Activated naive CD8-positive, alpha-beta T cell treated with anti-CD3 and anti-CD28 coated beads for 36 hours (primary cell): ENCODE measurements at places on chromosomes 1 and 21.

DNA sequence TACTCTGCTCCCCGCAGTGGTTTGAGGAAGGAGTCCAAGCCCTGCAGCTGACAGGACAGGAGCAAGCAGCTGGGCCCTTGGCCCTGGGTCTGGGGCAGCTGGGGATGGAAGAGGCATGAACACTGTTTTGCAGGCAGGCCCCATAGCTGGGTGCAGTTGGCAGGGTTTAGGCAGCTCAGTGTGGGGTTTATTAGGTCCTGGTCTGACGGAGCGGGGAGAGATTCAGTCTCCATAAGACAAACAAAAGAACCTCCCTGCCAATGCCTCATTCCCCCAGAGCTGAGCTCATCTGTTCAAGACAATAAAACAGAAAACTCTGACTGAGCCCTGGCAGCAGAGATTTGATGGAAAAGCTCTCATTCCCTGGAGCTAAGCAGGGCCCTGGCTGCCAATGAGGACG lies 37.3 kb downstream of the OLFML2B start:
- no peak for DNase-seq

- DNase-seq: no peak
Measured at GRCh38 chr1:178418284-178418955, 78.3 kb downstream of the CLEC20A start.

- no peak for DNase-seq
Measured at GRCh38 chr1:192488058-192488457, 87.5 kb upstream of the RGS1 start.

DNA sequence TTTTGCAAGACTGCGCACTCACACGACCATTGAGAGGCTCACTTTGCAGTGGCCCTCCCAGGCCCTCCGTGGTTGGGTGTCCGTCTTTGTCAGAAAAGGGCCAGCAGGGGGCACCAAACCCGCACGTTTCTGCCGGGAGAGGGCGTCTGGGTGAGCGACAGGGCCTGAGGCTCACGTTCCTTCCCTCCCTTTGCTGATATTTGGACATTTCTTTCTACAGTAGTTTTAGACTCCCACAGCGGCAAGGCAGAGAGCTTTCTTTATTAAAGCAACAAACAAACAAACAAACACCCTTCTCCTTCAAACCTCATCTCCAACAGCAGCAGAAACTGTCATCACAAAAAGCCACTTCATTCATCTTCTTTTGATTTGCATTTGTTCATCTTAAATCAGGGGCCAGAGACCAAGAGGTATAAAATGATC lies 79.2 kb upstream of the WDR26 start:
- DNase-seq: peak; percentile 78

DNA sequence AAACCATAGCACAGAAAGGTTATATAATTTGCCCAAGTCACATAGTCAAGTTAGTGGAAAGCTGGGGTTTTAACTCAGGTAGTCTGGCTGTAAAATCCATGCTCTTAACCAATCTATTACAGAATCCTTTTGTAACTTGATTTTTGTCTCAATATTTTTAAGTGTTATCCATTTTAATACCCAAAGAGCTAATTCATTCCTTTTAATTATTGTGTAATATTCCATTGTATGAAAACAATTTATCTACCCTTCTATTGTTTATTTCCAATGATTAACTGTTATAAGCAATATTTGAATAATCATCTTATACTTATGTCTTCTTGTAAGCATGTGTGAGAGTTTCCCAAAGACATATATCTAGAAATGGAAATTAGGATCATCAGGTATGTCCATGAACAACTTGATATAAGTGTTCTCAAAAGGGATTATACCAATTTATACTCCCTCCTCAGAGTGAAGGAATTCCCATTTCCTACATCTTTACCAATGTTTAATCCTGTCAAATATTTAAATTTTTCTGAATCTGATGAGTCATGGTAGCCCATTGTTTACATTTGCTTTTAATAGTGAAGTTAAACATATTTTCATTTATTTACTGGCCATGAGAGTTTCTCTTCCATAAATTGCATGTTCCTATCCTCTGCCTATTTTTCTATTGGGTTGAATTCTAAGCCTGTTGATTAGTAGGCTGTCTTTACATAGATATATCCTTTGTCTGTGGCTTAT lies 13.9 kb downstream of the TEX50 start:
- DNase-seq: no peak

GRCh38 chr1:110196917-110197765 lies 13.0 kb upstream of the KCNC4 start:
- peak; percentile 55 for DNase-seq

GRCh38 chr21:44891631-44892031 lies 18.1 kb upstream of the PTTG1IP start:
- no peak for DNase-seq

GRCh38 chr1:75991497-75992114 lies 59.4 kb upstream of the ASB17 start:
- peak; percentile 63 for DNase-seq

- DNase-seq: no peak
Measured at GRCh38 chr1:68285046-68285445, 52.7 kb upstream of the WLS start.

DNA sequence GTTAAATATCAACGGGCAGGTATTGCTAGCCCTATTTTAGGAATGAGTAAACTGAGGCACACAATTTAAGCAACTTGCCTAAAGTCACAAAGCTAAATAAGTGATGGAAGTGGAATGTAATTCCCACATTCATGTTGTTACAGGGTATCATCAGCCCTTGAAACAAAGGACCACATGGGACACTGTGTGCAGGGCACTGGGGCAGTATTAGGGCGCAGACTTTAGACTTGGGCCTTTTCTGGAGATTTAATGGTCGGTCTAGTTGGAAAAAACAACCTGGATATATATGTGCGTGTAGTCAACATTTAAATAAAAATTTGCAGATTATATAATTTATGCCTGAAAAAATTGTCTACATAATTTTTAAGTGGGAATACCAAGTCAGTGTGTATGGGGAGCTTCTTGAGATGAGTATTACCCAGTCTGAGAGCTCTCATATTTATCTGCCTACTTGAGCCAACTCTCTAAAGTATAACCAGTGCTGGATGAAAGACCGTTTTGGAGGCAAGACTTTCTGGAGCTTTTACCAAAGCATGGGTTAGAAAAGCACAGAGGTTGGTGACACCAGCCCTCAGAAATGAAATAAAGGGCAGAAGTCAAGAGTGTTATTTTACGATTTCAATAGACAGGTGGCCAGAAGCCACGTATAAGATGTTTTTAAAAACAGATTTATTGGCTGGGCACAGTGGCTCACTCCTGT lies 1.6 kb downstream of the KDM1A start:
- DNase-seq: no peak

DNA sequence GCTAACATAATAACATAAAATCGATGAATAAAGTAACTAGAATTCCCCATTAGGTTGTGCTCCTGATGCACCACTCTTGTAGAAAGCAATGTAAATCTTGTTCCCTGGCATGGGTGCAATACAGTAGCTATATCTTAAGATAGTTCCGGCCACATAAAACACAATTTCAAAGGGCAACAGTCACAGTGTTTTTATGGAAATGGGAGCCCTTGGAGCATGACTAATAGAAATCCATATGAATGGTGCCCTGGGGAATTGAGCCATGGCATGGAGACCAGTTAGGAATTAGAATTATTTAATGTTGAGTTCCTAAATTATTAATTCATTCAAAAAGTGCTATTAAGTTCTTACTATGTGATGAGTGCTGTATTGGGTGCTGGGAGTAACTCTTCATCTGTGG lies 118.7 kb downstream of the KCNK2 start:
- no peak for DNase-seq

DNA sequence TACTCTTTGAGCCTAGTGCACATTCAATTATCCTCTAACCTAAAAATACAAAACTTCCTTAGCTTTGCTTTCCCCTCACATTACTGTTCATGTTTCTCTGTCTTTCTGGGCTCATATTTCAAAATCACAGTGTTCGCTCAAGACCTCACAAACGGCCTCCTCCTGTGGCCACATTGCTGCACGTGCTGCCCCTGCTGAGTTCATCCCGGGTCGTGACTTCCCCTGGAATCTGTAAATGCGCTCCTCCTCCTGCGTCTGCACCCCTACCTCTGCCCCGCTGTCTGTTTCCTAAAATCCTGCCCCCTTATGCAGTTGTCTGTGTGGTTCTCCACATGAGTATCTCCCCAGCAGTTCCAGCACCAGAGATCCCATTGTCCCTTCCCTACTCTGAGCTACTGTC lies 45.5 kb upstream of the RAVER2 start:
- DNase-seq: no peak

DNA sequence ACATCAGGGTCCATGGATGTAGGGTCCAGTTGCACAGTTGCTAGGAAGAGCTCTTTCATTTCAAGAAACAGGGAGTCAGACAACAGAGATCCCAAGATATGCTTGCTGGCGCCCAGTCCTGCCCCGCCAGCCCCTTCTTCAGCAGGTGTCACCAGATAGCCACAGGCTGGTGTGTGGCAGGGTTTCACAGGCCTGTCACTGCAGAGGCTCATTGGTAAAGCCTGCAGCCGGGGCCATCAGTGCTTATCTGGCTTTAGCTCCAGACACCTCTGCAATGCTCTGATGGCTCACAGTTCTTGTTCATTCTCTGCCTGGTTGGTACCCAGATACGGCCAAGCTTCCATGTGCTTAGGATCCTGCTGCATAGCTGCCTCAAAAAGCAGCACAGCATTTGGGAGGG lies 12.4 kb upstream of the ZNF124 start:
- no peak for DNase-seq

DNA sequence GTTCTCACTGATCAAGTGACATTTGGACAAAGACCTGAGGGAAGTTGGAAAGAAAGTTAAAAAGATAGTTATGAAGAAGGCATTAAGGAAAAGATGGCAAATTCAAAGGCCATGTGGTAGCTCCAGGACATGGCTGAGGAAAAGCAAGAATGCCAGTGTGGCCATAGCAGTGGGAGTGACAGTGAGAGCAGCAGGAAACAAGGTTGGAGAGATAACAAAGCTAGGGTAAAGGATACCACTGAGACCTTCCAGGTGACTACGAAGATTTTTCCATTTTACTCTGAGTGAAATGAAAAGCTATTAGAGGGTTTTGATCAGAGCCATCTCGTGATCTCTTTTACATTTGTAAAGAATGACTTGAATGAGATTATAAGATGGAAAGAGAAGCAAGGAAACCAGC lies 170.6 kb downstream of the SLC44A5 start:
- no peak for DNase-seq

- DNase-seq: no peak
Measured at GRCh38 chr1:208164609-208165008, 79.6 kb downstream of the PLXNA2 start.

GRCh38 chr1:188669728-188670382 lies 1807.8 kb downstream of the BRINP3 start:
- no peak for DNase-seq

DNA sequence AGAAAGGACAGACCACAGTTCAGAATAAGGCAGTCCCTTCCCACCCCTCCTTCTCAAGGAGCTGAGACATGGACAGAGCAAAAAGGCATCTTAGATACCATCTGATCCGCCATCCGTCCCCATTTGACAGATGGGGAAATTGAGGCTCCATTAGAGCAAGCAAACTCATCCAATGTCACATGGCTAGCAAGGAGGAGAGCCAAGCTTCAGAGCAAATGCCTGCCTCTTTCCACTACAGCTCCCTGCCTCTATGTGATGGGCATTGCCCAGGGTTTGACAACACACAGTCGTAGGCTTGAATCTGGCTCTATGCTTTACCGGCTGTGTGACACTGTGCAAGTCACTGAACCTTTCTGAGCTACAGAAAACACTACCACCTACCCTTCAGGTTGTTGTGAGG lies 3.9 kb downstream of the SLC30A2 start:
- DNase-seq: no peak

- no peak for DNase-seq
Measured at GRCh38 chr1:43527111-43527878, 3.4 kb upstream of the PTPRF start.

GRCh38 chr1:185279571-185279970 lies 37.5 kb downstream of the IVNS1ABP start:
- DNase-seq: no peak

DNA sequence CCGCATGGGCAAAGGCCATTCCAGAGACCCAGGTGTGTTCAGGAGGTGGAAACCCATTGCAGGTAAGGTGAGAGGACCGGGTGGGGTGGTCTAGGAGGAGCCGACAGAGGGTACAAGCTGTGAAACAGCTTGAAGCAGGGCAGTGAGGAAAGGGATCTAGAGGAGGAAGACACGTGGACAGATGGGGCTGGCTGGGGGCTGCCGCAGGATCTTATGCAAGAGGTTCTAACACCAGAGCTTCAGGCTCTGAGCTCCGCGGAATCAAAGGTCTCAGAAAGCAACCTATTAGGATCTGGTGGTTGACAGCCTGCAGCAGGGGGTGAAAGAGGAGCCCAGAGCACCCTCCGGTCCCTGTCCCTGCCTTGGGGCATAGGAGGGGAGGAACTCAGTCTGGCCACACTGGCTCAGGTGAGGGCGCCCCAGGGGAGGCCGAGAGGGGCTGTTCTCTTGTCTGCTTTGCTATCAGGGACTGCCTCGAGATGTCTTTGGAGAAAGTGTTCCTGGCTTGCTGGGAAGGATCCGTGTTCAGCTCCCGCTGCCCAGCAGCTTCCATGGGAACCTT lies 1.9 kb downstream of the TFF1 start:
- DNase-seq: no peak

- DNase-seq: no peak
Measured at GRCh38 chr21:42887326-42887725, 5.8 kb upstream of the NDUFV3 start.

- no peak for DNase-seq
Measured at GRCh38 chr1:45221716-45222115, 15.3 kb upstream of the ZSWIM5 start.

DNA sequence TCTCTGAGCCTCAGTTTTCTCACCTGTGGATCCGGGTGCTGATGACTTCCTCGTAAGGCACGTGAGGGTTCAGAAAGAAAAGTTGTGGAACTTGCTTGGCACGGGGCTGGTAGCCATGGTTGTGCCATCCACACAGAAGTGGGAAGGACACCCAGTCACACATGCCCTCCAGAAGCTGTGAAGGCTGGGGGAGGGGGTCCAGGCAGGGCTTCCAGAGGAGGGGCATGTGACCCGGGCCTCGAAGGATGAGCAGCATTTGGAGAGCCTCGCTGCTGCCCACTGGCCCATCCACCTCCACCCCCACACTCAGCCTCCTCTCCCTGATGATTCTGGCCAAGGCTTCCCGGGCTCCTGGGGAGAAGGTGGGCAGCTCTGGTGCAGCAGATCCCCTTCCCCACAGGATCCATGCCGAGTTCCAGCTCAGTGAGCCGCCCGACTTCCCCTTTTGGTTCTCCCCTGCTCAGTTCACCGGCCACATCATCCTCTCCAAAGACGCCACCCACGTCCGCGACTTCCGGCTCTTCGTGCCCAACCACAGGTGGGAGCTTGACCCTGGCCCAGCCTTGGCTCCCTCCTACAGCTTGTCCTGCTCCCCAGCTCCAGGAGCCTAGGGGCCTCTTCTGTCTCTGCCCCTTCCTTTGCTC lies 9.4 kb downstream of the SELENON start:
- no peak for DNase-seq
